GM23248 (cell line): ENCODE measurements at places on chromosomes 6 and 20. TPM values are rescaled to one million over a fixed set of nuclear protein-coding genes. Genes with fewer than 3 reads are reported as not detected.

FAM83D gene
- total RNA-seq = 18.2 and 19.0 TPM in 2 replicates

- H3K4me1 ChIP-seq = no peaks in the 10 kb centered on the region; the same call in 1 of the 2 replicates
- no peak overlapping the region for H3K27ac ChIP-seq
- no peak overlapping the region for H3K4me3 ChIP-seq
- DNase-seq = no peak
Measured at GRCh38 chr20:13098720-13099355, 90.1 kb downstream of the SPTLC3 start.

GRCh38 chr20:38836991-38837390 lies 31.5 kb downstream of the PPP1R16B start:
- no peak for DNase-seq
- no peaks in the 10 kb centered on the region for H3K4me1 ChIP-seq
- no peak overlapping the region for H3K4me3 ChIP-seq
- H3K36me3 ChIP-seq = no peaks in the 10 kb centered on the region
- H3K27ac ChIP-seq = no peak overlapping the region
- no peaks in the 10 kb centered on the region; the same call in 1 of the 2 replicates for H3K27me3 ChIP-seq

GRCh38 chr6:74891349-74891831 lies 314.5 kb downstream of the COL12A1 start:
- no peak overlapping the region for H3K27ac ChIP-seq
- no peak overlapping the region for H3K4me3 ChIP-seq
- H3K4me1 ChIP-seq = peaks cover 16% of the 10 kb centered on the region
- peak; percentile 59 for DNase-seq

DNA sequence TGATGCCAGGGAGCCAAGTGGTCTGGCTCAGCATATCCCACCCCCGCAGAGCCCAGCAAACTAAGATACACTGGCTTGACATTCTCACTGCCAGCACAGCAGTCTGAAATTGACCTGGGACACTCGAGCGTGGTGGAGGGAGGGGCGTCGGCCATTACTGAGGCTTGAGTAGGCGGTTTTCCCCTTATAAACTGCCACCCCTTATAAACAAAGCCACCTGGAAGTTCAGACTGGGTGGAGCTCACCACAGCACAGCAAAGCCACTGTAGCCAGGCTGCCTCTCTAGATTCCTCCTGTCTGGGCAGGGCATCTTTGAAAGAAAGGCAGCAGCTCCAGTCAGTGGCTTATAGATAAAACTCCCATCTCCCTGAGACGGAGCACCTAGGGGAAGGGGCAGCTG lies 19.4 kb downstream of the TINAG start:
- H3K36me3 ChIP-seq = no peaks in the 10 kb centered on the region
- no peaks in the 10 kb centered on the region for H3K4me1 ChIP-seq
- no peak overlapping the region for H3K4me3 ChIP-seq
- DNase-seq = no peak

SERPINB1 gene
- 13.8 and 28.3 TPM in 2 replicates for total RNA-seq

PDYN gene
- not detected in 2 replicates for total RNA-seq

OXT gene
- not detected in 2 replicates for total RNA-seq

GRCh38 chr6:45420083-45420908 lies 42.6 kb upstream of the SUPT3H start:
- peak overlapping the region; percentile 98 for H3K4me3 ChIP-seq
- H3K27me3 ChIP-seq = no peaks in the 10 kb centered on the region
- peaks cover 34% of the 10 kb centered on the region for H3K4me1 ChIP-seq
- DNase-seq = peak; percentile 77
- H3K27ac ChIP-seq = peak overlapping the region; percentile 80

- no peak for DNase-seq
- no peak overlapping the region for H3K27ac ChIP-seq
- no peaks in the 10 kb centered on the region for H3K4me1 ChIP-seq
- H3K27me3 ChIP-seq = peaks cover 54% of the 10 kb centered on the region
- H3K4me3 ChIP-seq = no peak overlapping the region
Measured at GRCh38 chr20:32027643-32028042, 17.4 kb downstream of the CCM2L start.

GRCh38 chr6:408148-408547 lies 16.6 kb downstream of the IRF4 start:
- peaks cover 76% of the 10 kb centered on the region for H3K27me3 ChIP-seq
- no peaks in the 10 kb centered on the region for H3K36me3 ChIP-seq
- H3K4me1 ChIP-seq = no peaks in the 10 kb centered on the region
- no peak overlapping the region for H3K27ac ChIP-seq

CCHCR1 gene
- 13.5 and 14.3 TPM in 2 replicates for total RNA-seq

DNA sequence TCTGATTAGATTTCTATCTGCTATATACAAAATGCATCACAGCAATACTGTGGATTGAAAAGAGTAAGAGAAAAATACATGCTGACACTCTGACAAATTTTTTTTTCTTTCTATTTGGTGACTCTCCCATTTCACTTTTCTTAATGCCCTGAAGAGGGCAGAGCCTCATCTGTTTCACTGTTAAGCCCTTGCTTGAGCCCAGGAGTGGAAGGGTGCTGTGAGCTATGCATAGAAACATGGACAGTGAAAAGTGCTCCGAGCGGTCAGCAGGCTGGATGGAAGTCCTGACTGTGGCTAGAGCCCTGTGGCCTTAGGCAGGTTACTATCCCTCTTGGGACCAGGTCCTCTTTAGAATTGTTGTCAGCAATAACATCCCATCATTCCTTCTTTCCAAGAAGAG lies 17.4 kb upstream of the CSE1L start:
- peak overlapping the region; percentile 65 for H3K27ac ChIP-seq
- no peak overlapping the region for H3K4me3 ChIP-seq
- H3K4me1 ChIP-seq = peaks cover 9% of the 10 kb centered on the region
- peak; percentile 79 for DNase-seq
- no peaks in the 10 kb centered on the region for H3K27me3 ChIP-seq
